ENCODE measurements at places on chromosomes 12 and 14.

DNA sequence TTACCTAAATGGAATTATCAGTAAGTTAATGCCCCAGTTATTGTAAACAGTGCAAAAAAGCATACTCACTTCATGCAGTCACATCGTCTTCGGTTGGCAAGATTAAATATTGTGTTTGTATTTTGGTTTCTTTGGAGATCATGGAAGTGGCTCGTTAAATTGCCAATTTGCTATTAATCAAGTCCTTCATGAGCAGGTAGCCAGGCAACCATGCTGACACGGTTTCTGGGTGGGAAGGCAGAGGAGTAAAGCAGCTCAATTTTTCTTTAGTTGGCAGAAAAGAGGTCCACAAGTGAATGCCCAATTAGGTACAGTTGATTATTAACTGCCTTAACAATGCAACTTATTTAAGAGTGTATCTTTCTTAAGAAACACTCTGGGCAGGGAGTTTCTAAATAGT lies 43.9 kb downstream of the PPP4R3A start:
- no peak for DNase-seq

GRCh38 chr14:53956427-53957201 lies at the start of gene BMP4:
BMP4 (minus strand) TSS chr14:53956825; CDS start chr14:53952222, 4,603 bp downstream.
- peak; percentile 59 for DNase-seq

DNA sequence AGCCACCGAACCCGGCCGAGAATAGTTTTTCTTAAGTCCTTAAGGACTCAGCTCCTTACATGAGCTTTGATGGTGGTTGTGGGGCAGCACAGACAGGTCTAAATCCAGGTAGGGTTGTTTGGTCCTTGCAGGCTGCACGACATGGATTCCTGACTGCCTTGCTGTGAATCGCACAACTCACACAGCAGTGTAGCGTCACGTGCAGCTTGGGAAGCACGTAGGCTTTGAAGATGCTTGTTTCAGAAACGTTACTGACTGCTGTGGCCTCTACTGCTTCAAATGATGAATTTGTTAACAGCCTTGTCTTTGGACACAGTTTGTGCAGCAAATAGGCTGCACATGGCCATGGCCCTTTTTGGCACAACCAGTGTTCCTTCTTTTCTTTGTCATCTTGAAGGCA lies 29.9 kb downstream of the ZBTB42 start:
- DNase-seq = no peak

- DNase-seq = no peak
Observed at GRCh38 chr12:108668542-108668941, 34.8 kb upstream of the SELPLG start.

DNA sequence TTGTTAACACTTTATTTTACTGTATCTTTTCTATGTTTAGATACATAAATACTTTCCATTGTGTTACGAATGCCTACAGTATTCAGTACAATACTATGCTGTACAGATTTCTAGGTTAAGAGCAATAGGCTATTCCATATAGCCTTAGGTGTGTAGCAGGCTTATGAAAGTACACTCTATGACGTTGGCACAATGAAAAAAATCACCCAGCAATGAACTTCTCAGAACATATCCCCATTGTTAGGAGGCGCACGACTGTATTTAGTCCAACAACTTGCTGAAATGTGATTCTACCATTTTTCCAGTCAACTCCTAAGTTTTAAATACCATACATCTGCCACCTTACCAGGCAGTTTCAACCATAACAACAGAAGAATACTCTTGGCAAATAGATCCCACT lies 1.8 kb downstream of the PARP11 start:
- DNase-seq = no peak

DNA sequence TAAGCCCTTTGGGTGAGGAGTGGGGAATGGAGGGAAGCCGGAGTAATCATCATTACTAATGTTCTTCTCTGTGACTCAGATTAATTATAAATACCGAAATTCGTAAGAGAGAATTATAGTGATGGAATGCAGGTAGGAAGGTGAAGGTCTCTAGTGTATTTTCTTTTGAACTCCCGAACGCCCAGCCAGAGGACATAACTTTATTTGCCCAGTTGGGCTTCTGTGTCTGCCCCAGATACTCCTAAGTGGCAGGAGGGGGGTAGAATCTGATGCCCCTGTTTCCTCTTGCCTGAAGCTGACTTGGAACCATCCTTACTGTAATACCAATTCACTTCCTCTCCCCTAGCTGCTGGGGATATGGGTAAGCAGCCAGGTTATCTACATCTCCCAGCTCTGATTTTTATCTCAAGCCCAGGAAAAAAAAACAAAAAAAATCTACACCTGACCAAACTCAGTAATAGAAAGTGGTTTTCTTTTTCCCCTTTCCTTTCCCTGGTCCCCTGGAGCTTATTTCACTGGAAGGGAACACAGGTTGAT lies 84.4 kb upstream of the CISTR start:
- DNase-seq = no peak

DNA sequence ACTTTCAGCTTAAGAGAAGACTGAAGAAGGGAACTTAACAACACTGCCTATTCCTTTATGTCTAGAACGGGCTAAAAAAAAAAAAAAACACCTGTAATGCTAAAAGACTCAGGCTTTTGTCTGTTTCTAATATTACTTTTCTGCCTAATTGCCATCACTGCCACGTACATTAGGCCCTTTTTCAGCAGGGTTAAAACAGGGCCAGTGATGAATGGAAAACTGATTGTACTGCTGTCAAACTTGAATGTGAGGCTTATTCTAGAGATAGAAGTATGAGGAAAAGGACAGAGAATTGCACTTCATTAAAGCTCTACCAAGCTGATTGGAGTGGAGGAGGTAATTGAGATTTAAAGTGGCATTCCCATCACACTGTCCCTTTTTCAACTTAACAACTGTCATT lies 535.8 kb downstream of the PRKD1 start:
- DNase-seq = no peak
